ENCODE measurements at places on chromosomes 16 and 17.

DNA sequence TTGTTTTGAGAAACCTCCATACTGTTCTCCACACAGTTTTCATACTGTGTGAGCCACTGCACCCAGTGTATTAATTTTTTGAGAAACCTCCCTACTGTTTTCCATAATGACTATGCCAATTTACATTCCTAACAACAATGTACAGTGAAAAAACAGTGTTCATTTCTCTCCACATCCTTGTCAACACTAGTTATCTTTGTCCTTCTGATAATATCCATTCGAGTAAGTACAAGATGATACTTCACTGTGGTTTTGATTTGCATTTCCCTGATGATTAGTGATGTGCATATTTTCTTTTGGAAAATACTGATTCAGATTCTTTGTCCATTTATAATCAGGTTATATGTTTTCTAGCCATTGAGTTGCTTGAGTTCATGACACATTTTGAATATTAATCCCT is 462.0 kb downstream of the CDH11 start:
- no peak for DNase-seq

DNA sequence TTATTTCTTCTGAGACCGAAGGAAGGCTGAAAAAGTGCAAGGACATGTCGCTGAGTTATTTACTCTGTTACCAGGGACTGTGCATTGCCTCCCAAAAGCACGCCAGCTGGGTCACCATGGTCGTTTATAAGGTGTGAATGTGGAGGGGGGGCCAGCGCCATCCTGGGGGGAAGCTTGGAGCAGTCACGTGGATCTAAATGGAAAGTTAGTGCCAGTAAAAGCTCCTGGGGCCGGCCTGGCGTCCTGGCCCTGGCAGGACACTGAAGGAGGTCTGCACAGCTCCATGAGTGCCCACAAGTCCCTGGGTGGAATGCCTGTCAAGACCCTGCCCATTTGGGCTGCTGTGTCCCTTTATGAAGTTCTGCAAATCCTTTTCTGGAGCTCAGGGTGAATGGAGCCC is 82.6 kb downstream of the C16orf95 start:
- no peak for DNase-seq

DNA sequence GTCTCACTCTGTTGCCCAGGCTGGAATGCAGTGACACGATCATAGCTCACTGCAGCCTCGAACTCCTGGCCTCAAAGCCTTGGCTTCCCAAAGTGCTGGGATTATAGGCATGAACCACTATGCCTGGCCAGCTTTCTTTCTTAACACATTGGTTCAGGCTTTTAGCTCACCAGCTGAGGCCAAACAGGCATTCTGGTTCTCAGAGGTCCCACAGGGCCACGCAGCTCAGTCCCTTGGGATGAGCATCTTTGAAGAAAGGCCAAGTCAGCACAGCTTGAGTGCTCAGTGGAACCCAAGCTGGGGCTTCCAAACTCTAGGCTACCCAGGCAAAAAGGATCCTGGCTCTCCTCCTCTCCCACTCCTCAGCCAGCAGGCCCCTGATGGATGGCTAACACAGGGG is 2.5 kb downstream of the PIK3R5 start:
- no peak for DNase-seq

GRCh38 chr17:83177611-83178532 is 98.5 kb downstream of the METRNL start:
- DNase-seq: no peak

GRCh38 chr17:49217651-49218413 is 7.3 kb downstream of the ABI3 start:
- no peak for DNase-seq

DNA sequence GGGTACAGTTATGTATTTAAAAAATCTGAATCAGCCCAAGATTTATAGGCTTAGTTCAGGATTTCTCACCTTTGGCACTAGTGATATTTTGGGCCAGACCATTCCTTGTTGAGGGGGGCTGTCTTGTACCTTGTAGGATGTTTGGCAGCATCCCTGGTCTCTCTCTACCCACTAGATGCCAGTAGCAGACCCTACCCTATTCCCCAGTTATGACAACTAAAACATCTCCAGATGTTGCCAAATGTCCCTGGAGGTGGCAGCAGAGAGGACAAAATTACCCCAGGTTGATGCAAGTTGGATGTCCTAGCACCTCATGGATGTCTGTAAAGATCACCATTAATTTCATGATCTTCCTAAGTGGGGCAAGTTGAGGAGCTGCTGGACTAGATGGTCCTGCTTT is 45.8 kb downstream of the SYT17 start:
- no peak for DNase-seq

DNA sequence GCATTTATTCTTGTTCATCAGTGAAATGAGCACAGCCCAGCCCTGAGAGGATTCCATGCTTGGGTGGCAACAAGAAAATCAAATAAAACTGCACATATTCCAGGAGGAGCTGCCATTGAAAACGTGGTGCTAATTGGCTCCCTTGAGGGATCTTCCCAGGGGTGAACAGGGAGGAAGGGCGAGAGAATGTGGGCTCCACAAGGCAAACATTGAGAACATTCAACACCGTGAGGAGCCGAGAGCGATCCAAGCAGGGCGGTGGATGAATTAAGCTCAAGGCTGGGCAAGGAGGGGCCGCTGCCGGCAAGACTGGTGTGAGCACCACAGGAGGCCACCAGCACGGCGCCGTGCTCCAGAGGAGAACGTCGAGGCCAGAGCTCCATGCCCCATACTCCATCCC is 166.9 kb downstream of the C16orf95 start:
- no peak for DNase-seq

DNA sequence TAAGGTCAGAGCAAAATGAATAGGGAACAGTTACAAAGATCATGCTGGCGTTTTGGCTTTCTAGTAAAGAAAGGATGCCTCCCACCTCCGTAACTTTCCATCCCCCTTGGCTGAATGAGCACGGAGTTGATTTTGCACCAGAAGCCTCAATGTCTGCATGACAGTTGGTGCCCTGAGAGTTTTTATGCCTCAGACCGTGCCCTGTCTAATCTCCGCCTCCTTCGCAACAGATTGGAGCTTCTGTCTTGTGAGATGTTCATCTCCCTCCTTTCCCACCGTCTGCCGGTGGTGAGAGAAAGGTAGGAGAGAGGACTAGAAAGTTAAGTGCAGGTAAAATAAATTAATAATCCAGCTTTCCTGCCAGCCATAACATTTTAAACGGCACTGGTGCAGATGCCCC is 1.9 kb downstream of the HS3ST4 start:
- DNase-seq: no peak

GRCh38 chr17:64496786-64497564 is at the start of gene POLG2:
Gene POLG2 (minus strand): TSS chr17:64497054. CDS start chr17:64496968, 86 bp downstream.
- peak; percentile 72 for DNase-seq

DNA sequence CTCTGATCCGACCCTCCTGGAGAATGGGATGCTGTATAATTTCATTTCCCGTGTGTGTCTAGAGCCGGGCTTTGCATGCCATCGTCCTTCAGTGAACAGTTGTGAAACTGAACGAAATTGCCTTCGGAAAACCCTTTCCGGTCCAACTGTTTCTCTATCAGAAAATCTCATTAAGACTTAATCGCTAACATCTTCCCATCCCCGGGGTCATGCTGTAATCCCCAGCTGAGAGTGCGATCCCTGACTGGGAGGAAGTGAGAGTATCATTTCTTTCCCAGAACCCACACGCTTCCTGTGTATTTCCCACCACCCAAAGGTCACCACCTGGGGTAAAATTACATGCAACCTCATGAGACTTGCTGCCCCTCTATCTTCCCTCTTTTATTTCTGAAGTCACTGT is 75.6 kb upstream of the RBFOX1 start:
- DNase-seq: no peak

DNA sequence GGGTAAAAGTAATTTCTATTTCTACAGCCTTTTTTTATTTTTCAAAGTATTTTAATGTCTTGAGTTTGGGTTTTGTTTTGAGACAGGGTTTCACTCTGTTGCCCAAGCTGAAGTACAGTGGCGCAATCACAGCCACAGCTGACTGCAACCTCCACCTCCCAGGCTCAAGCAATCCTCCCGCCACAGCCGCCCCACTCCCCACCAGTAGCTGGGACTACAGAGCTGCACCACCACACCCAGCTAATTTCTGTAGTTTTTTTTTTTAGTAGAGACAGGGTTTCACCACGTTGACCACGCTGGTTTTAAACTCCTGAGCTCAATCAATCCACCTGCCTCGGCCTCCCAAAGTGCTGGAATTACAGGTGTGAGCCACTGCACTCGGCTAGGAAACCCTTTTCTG is 44.0 kb downstream of the TUBD1 start:
- DNase-seq: no peak

GRCh38 chr17:15260376-15261257 is 4.5 kb downstream of the PMP22 start:
- peak; percentile 65 for DNase-seq

- DNase-seq: no peak
Observed at GRCh38 chr16:15873301-15873700, 15.1 kb downstream of the CEP20 start.

DNA sequence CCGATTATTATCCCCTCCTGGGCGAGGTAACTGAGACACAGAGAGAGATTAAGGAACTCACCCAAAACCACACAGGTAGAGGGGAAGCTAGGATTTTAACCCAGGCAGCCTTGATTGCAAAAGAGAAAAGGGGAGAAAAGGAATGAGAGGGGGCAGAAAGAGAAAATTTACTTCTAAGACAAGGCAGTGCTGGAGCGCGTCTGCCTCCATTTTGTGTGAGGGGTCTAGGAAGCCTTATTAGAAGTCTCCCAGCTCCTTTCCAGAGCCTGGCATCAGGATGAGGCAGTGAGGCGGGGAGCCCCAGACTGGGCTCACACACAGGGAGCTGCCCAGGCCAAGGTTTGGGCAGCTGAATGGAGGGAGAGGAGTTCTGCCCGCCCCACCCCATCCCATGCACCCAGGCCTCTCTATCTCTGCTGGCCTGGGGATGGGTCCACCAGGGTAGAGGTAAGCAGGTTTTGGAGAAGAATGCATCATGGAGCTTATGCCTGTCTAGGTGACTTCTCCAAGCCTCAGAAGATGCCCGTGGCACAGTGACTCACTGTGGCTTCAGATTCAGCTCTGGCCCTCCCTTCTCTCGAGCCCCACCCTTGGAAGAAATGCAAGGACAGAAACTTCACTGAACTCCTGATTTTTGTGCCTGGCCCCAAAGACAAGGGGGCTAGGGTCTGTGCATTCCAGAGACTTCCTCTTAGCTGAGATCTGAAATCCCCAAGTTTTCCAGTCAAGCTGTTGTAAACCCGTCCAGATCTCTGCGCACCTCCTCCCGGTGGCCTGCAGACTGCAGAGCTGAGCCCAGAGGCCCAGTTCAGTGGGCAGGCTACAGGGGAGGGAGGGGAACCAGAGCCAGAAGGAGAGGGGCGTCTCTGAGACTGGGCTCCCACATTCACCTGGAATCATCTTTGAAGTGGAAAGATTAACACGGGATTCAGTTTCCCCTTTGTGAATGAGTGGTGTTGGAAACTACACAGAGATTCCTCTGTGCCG is 95.1 kb upstream of the CDH5 start:
- DNase-seq: no peak

- DNase-seq: no peak
Observed at GRCh38 chr16:1067629-1068028, 4.9 kb upstream of the SSTR5 start.

DNA sequence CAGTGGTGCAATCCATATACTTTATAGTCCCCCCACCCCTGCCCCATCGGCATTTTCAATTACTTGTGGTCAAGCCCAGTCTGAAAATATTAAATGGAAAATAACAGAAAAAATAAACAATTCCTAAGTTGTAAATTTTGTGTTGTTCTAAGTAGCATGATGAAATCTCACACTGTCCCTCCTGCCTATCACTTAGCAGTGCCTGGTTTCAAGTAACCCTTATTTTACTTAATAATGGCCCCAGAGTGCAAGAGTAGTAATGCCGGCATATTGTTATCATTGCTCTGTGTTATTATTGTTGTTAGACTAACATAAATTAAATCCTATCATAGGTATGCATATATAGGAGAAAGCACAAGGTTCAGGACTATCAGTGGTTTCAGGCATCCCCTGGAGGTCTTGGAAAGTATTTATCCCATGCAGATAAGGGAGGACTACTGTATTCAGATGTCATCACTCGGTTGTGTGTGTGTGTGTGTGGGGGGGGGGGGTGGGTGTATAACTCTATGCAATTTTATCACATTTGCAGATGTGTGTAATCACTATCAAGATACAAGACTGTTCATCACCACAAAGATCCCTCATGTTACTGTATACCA is 9.3 kb downstream of the UBE2G1 start:
- DNase-seq: no peak

GRCh38 chr16:58361726-58362125 is 30.5 kb upstream of the GINS3 start:
- no peak for DNase-seq

- DNase-seq: no peak
Observed at GRCh38 chr16:68073902-68074760, 11.0 kb upstream of the NFATC3 start.

DNA sequence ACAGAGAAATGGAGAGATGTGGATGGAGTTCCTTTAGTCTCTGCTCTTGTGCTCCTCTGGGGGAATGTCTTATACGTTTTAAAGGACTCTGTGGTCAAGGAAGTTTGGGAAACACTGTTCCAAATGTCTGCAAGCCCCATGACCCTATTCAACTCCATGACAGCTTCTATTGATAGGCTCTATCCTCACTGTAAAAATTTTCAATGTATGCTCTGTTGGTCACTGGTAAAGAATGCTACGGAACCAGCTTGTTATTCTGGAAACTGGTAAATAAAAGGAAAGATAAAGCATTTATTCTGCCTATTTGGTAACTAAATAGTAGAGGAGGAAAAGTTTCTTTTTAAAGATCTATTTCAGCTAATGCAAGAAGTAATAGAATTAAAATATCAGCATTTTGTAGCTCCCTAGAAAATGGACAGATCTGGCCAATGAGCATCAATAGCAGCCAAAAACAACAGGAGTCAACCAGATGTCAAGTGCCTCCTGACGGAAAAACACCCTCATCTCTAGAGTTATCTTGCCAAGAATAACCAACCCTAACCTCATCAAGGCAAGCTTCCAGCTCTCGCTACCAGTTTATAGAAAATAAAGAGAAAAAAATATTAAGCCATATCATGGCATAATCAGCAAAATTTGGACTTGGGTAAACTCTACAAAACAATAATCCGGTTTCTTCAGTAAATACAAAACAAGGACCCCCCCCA is 16.1 kb downstream of the GDE1 start:
- DNase-seq: no peak

DNA sequence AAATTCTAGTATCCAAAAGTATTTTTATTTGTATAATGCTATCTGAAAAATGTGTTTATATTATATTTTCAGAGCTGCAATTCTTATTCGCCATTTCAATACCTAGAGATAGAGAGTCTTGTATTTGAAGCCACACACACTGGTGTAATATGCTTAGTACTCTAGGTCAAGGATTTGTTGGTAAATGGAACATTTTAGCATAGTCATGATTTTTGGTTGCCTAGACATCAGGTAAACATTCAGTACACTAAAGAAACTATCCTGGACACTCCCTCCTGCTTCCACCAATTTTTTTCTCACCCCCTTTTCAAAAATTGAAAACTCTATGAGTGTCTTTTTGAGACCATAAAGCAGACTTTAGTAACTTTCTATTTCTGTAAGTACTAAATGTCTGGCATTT is 20.8 kb downstream of the ABHD15 start:
- no peak for DNase-seq

- no peak for DNase-seq
Observed at GRCh38 chr17:81556175-81556691, 4.1 kb upstream of the FAAP100 start.
